Renal cortical epithelial cell (primary cell): ENCODE measurements at places on chromosomes 5 and 9. TPM values are rescaled to one million over a fixed set of nuclear protein-coding genes. Genes with fewer than 3 reads are reported as not detected.

DNA sequence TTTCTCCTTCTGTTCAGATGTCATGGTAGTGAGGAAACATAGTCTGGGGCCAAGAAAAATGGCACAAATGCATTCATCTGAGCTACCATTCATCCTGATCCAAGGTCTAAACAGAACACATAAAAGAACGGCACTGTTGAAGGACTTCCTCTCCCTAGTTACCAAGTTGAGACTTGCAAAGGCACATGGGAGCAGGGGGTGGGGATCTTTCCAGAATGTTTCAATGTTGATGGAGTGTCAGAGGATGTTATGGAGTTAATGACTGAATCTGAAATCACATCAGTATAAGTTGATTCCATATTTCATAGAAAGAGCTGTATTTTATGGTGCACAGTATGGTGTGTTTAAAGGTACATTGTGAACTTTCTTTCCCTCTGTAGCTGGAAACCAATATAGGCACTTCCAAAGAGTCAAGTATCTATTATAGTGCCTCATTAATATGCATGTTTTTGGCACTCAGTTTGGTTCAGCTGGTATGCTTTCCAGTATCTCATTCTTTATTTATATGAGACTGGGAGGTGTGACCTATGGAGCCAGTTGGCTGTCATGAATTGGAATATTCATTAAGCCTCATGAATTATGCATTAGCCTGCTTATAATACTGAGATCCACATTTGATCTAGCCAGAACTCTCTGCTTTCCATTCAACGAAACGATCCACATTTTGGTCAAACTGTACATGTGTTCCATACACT lies 603.0 kb downstream of the NR2F1-AS1 start:
- no peak for DNase-seq

DNA sequence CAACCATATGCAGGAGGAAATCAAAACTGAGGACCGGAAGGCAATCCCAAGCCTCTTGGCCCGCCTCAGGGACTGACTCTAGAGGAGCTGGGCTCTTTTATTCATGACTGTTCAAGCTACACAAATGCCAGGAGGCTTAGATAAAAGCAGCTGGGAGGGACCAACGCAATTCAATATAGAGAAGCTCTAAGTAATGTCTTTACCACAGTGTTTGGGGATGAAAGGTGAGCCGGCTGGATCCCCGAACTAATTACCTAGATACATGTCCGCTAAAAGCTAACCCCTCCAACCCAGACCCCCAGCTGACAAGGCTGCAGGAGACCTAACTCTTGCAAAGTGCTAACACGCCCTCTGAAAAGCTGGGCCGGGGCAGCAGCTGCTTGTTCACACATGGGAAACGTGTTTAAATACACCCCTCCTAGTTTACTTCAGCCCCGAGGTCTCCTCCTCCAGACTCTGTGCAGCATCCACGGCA lies 67.5 kb downstream of the TLE1 start:
- no peak for DNase-seq

GRCh38 chr5:73998489-73998888 lies 372.5 kb downstream of the ARHGEF28 start:
- DNase-seq = peak; percentile 37

Gene SFXN1
- 106 and 123 TPM in 2 replicates for total RNA-seq

DNA sequence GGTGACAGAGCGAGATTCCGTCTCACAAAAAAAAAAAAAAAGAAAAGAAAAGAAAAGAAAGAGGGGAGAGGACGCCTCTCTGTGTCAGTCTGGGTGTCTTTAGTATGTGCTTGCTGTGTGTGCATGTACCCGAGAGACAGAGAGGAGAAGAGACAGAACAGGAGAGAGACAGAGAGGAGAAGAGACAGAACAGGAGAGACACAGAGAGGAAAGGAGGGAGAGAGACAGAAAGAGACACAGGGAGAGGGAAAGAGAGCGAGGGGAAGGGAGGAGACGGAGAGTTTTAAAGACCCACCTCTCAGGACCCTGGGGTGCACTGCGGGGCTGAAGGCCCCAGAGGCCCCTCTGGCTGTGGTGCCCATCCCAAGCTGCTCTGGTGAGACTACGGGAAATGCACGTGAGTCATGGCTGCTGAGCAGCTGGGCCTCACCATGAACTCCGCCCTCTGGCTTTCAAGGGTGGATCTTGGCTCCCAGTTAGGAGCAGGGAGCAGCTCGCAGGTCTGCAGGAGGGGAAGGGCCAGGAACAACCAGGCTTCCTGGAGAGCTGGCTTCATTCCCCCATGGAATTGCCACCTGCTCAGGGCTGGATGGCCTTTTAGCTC lies 7.9 kb downstream of the SLC6A3 start:
- peak; percentile 10 for DNase-seq

DNA sequence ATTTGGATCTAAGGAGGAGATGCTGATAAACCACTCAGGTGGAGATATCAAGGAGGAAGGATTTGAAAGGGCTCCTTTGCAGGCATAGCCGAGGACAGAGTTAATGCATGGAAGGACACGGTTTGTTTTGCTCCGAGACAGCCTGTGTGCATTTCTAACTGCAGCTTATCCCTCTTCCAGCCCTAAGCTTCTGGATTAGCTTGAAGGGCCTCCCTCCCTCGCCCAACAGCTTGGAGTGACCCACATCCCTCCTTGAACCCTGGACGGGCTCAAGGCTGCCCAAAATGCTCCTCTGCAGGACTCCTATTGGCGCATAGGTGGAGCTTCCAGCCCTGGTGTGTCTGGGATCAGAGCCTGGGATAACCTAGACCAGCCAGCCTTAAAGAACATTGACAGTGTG lies 66.7 kb downstream of the PPARGC1B start:
- no peak for DNase-seq

Gene DMRT3
- total RNA-seq = not detected in 2 replicates

GRCh38 chr5:78530342-78531096 lies 118.1 kb downstream of the LHFPL2 start:
- peak; percentile 71 for DNase-seq

Gene FNBP1
- 20.8 and 39.5 TPM in 2 replicates for total RNA-seq

DNA sequence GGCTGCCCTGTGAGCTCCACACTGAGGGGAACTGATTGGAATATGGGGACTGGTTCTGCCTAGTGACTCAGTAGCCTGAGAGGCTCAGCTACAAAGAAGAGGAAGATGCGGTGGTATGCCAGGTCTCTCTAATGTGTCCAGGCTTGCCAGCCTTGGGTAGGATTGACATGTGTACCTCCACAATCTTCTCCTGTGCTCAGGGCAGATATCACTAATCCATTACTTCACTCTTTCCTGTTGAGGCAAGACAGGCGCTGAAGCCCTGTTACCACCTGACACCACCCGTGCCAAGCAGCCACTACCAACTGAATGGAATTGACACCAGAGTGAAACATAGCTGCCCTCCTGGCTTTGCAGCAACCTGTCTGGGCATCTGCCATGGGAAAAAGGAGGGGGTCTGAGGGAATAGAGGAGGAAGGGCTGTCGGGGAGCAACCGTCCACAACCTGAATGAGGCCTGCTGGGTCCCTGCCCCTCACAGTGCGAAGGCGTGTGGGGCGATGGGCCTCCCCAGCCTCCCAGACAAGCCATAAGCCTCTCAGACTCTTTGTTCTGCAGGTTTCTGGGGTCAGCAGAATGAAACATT lies 114.7 kb upstream of the CXCL14 start:
- no peak for DNase-seq

Gene SNX30
- total RNA-seq = 20.7 and 61.9 TPM in 2 replicates

DNA sequence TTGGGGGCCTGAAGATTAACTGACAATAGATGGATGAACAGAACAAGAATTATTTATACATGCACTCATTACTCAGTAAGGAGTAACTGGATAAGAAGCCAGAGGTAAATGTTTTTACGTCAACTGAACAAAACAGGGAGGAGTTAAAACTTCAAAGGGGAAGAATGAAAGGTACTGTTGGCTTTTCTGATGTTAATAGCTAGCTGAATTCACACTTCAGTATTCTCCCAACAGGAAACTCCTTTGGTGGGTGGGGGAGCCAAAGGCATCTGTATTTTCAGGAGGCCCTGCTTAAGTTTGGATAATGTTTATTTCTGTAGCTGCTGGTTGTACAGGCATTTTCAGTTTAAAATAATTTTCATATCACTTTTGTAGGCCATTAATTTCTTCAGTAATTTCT lies 23.2 kb upstream of the RFK start:
- DNase-seq = peak; percentile 42

GRCh38 chr5:64509828-64510227 lies 4.0 kb downstream of the RGS7BP start:
- DNase-seq = no peak
